ENCODE measurements at places on chromosomes 3 and 15. TPM values are rescaled to one million over a fixed set of nuclear protein-coding genes. Genes with fewer than 3 reads are reported as not detected.

DNA sequence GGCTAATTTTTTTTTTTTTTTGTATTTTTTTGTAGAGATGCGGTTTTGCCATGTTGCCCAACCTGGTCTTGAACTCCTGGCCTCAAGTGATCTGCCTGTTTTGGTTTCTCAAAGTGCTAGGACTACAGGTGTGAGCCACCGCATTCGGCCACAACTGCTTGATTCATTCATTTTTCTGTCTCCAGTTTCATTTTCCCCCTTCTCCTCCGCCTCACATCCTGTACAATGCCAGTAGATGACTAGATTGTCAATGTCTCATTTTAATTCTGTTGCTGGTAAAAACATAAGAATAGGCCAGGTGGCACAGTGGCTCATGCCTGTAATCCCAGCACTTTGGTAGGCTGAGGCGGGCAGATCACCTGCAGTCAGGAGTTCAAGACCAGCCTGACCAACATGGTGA, 12.0 kb upstream of the ZNF592 start:
- no peak for ATAC-seq

DAZL gene
- not detected for total RNA-seq

- peak; percentile 88 for ATAC-seq
Observed at GRCh38 chr15:60941448-60941847, 287.7 kb downstream of the RORA start.

GRCh38 chr15:88252441-88252840, 4.1 kb downstream of the NTRK3 start:
- ATAC-seq: no peak

SEMA5B gene
- total RNA-seq: 0.32 TPM

GRM7 gene
- total RNA-seq: 0.40 TPM

VIPR1 gene
- total RNA-seq: 4.9 TPM

DNA sequence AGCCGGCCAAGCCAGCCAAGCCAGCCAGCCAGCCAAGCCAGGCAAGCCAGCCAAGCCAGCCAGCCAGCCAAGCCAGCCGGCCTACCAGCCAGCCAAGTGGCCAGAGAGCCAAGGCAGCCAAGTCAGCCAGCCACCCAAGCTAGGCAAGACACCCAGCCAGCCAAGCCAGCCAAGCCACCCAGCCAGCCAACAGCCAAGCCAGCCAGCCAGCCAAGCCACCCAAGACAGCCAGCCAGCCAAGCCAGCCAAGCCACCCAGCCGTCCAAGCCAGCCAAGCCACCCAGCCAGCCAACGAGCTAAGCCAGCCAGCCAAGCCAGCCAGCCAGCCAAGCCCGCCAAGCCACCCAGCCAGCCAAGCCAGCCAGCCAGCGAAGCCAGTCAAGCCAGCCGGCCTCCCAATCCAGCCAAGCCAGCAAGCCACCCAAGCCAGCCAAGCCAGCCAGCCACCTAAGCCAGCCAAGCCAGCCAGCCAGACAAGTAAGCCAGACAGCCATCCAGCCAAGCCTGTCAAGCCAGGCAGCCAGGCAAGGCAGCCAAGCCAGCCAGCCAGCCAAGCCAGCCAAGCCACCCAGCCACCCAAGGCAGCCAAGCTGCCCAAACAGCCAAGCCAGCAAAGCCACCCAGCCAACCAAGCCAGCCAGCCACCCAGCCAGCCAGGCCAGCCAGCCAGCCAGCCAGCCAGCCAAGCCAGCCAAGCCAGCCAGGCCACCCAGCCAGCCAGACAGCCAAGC, 200.5 kb downstream of the GOLGA6L6 start:
- ATAC-seq: peak; percentile 49

PLIN1 gene
- 2.6 TPM for total RNA-seq

- ATAC-seq: no peak
Observed at GRCh38 chr3:53464424-53464823, 30.0 kb upstream of the CACNA1D start.

- no peak for ATAC-seq
Observed at GRCh38 chr3:25306705-25307104, 121.4 kb upstream of the RARB start.

- no peak for ATAC-seq
Observed at GRCh38 chr15:78162038-78162437, 12.9 kb downstream of the IDH3A start.

GRCh38 chr3:187932530-187932929, 187.3 kb upstream of the BCL6 start:
- no peak for ATAC-seq

- ATAC-seq: no peak
Observed at GRCh38 chr3:52053307-52054304, 2.8 kb downstream of the DUSP7 start.

ZWILCH gene
- total RNA-seq: 6.0 TPM

CNTN6 gene
- not detected for total RNA-seq

GJD2 gene
- not detected for total RNA-seq

- no peak for ATAC-seq
Observed at GRCh38 chr3:159994182-159994581, 5.5 kb downstream of the IL12A start.

DNA sequence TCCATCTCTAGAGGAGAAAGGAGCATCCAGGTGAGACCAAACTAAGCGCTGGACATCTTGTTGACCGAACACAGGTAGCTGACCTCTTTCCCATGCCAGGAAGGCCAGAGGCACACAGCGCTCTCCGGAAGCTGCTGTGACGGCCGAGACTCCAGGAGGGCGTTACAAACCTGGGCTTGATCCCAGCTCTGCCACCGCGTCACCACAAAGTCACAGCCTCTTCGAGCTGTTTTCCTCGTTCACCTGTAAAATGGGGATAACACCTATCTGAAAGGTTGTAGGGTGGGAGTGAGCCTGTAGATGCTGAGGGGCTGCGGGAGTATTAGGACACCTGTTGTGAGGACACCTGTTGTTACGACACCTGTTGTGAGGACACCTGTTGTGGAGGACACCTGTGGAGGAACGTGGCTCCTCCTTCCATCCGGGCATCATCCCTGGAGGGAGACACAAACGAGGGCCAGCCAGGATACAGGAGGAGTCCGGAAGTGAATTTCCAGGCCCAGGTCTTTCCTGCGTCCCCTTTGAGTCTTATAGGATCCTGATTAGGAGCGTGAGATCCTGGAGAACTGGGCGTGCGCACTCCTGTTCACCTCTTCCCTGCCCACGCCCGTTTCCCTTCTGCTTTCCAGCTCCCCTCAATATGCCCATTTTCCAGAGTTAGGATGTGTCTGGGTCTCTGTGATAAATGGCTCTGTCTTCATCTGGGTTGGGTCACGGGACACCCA, 2.3 kb upstream of the MUC4 start:
- ATAC-seq: no peak

DNA sequence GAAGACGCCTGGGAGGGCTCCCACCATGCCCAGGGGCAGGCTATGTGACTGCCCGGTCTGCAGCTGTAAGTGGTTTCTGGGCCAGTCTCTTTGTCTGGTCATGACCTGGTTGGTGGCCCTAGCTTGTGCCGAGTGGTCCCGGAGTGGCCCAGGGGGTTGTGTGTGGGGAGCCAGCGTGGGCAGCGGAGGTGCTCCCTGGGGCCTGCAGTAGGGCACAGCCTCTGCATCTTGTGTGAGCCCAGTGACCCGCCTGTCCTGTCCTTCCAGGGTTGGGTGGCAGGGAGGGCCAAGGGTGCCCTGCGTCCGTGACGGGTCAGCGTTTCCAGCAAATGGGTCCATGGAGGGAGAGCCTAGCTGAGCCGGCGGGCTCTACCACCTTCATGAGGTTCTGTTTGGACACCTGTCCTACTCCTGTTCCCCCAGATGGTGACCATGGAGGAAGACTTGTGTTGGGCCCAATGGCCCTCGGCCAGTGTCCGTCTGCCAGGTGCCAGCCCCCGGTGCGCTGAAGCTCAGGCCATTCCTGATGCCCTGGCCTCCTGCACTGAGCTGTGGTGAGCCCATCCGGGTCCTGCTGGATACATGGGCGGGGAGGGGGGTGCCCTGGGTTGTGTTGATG, 215.4 kb downstream of the SNRPN start:
- no peak for ATAC-seq

GRCh38 chr15:29319823-29320222, 50.2 kb upstream of the NSMCE3 start:
- no peak for ATAC-seq

DNA sequence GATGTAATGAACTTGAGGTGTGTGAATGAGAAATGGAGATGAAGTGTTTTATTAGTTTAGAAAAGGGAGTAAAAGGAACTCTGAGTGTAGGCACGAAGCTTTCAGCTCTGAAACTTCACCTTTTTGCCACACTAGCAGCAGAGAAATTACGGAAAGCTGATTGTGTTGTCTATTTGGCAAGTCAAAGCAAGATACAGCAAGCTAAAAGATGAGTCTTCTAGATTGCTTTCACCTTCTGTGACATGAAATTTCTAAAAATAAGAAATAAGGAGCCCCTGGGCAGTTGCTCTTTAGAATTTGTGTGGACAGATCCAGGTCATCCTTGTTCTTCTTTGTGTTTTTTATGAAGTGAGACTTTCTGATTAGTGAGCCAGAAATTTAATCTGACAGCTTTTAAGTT, 143.4 kb downstream of the FNDC3B start:
- ATAC-seq: no peak

DNA sequence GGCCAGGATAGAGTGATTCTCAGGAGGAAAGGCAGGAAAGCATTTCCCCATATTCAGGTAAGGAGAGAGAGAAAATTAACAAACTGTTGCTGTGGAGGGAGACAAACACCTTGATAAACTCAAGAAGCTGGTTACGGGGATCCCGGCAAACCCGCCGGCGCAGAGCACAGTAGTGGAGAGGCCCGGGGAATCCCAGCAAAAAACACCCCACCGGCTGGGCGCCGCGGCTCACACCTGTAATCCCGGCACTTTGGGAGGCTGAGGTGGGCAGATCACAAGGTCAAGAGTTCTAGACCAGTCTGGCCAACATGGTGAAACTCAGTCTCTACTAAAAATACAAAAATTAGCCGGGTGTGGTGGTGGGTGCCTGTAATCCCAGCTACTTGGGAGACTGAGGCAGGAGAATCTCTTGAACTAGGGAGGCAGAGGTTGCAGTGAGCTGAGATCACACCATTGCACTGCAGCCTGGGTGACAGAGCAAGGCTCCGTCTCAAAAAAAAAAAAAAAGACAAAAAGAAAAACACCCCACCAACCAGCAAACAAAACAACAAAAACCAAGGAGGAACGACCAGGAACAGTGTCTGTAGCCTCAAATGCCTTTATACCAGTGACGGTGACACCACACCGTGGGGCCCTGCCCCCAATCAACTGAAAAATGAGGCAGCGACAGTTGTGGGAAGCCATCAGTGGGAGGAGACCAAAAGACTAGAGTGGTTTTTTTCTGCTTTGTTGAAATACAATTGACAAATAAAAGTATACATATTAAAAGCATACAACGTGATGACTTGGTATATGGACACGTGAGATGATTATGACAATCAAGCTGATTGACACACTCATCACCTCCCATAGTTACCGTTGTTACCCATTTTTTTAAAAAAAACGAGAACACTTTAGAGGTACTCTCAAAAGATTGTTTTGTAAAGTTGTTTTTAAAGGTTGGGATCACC, 40.2 kb upstream of the IDH2 start:
- ATAC-seq: no peak

CNBP gene
- 620 TPM for total RNA-seq

DNA sequence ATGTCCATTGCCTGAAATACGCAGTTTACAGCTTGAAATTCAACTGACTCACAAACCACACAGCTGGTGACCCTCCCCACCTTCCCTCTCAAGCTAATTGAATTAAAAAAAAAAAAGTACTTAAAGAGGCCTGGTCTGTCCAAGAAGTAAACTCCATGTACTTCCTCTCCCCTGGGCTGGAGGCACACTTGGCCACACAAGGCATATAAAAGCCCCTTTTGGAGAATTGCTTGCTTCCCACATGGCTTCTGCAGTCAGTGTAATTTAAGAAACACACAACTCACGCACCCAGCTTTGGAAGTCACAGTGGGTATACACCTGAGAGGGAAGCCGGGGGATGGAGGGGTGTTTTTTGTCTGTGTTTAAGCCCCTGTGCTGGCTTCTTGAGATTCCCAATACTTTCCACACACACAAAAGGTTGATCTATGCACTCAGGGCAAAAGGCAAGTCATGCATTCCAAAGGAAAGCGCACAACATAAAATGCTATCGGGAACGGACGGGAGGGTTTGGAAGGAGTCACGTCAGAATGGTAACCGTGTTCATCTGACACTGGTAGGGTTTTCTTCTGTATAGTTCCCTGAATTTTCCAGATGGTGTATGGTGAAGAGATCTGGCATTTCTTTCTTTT, 106.6 kb upstream of the ALDH1A3 start:
- no peak for ATAC-seq

ZNF280D gene
- 51.3 TPM for total RNA-seq

EXD1 gene
- not detected for total RNA-seq

ECE2 gene
- total RNA-seq: 0.12 TPM

DNA sequence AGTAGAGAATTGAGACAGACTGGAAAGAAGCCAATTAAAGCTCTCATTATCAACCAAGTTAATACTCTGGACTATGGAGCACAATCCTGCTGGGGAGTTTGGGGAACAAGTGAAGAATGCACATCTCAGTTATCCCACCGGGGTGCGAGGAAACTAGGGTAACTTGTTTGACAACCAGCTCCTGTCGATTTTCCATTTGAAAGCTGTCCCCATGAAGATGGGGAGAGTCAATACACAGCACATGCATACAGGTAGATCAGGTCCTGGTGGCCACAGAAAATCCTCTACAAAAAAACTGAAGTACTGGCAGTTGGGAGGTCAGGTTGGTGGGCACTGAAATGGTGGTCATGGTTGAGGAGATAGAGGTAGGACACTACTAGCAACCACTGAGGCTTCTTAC, 25.7 kb upstream of the GRAMD1C start:
- no peak for ATAC-seq

- ATAC-seq: no peak
Observed at GRCh38 chr3:106446271-106446670, 577.5 kb upstream of the CBLB start.

FEZF2 gene
- not detected for total RNA-seq

DNA sequence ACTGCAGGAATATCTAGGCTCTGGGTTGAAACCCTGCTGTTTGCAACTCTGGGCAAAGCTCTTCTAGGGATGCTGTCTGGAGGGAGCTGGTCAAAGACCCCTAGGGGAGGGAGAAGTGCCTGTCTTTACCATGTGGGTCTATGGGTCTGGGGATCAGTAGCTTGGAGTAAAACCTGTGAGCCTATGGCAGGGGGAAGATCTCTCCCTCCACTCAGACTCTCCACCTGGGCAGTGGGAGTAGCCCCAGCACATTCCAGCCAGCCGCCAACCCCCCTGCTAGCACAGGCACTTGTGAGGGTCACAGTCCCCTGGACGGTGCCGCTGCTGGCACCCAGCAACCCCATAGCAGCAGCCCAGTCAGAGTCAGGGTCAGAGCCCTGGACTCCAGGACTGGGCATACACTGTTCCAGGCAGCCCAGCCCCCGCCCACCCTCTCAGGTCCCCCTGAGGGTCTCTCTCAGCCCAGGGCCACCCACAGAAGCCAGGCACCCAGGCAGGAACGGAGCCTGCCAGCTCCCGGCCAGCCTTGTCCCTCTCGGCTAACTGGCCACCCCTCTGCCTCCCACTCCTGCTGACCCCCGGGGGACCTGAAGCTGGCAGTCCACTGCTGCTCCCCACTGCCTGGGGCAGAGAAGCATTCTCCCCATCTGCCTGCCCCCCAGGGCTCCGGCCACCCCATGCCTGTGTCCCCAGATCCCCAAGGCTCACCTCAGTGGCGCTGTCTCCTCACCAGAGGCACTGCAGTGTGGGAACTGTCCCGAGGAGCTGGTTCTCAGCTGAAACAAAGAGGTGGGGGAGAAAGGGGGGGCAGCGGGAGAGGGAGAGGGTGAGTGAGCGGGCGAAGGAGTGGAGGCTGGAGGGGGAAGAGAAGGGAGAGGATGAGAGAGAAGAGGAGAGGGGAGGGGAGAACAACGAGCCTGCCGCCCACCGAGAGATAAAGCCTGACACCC, 10.8 kb downstream of the GLYCTK start:
- no peak for ATAC-seq

Data from gastroesophageal sphincter (tissue), 4 donors.